ENCODE measurements at places on chromosomes 6 and 20. TPM values are rescaled to one million over a fixed set of nuclear protein-coding genes. Genes with fewer than 3 reads are reported as not detected.

The MAS1 gene
- total RNA-seq: not detected

The STXBP5 gene
- 13.6 TPM for total RNA-seq

The MOG gene
- not detected for total RNA-seq

The MATN4 gene
- 0.19 TPM for total RNA-seq

The PIGT gene
- 90.9 TPM for total RNA-seq

DNA sequence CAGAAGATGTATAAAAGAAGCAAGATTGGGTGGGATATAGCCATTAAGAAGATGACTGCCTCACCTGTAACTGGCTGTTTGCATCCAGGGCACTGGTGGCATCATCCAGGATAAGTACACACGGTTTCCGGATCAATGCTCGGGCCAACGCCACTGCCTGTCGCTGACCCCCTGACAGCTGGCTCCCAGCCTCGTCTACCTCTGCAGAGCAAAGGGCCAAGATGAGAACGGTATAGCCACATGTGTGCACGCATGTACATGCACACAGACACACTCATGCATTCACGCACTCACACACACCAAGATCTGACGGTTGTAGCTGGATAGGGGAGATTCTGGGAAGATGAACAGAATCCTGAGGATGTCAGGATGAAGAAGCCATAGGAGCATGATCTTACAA is 3.2 kb upstream of the PSMB8 start:
- no peak overlapping the region for H3K27ac ChIP-seq
- peaks cover 15% of the 10 kb centered on the region for H3K4me1 ChIP-seq
- peaks cover 32% of the 10 kb centered on the region for H3K36me3 ChIP-seq
- H3K4me3 ChIP-seq: no peak overlapping the region
- no peak for DNase-seq

DNA sequence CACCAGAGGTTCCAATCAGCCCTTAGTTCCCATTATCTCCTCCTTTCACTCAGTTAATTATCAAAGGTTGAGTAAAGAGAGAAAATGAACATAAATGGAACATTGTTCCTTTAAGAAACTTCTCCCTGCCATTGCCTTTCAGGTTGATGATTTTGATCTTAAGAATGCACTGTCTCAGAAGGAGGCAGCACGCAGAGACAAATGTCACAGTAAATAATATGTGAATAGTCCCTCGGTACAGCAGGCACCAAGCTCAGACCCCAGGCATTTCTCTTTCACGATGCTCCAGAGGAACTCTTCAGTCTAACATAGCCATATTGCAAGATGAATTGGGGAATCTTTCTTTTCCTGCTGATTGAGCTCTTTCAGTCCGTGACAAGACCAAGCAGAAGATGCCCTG is 435.3 kb upstream of the SPTLC3 start:
- no peak for DNase-seq
- H3K27me3 ChIP-seq: no peaks in the 10 kb centered on the region
- no peak overlapping the region for H3K27ac ChIP-seq
- no peaks in the 10 kb centered on the region for H3K36me3 ChIP-seq
- H3K4me3 ChIP-seq: no peak overlapping the region

DNA sequence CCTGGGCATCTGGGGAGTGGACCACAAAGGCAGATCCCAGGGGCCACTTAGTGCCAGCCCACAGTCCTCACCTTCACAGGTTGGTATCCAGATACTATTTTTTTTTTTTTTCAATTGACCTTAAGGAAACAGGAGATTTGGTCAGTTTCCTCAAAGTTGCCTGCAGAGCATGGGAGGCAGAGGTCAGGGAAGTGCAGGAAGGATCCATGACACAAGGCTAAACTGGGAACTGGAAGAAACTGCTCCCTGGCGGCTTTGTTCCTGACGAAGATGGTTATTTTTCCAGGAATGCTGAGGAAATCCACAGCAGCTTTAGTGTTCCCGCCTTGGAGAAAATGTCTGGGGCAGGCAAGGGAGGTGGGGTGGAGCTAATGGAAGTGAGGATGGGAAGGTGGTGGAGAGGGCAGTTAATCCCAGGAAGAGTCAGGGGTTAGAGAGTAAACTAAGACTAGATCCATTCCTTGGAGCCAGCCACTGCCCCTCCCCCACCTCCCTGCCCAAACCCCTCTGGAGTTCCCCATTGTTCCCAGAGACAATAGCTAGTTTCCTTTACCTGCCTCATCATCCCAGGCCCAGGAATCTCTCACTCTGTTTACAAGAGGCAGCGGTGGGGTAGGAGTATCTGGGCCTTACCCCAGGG is 14.3 kb upstream of the MYMX start:
- no peaks in the 10 kb centered on the region for H3K36me3 ChIP-seq
- no peaks in the 10 kb centered on the region for H3K4me1 ChIP-seq
- H3K27ac ChIP-seq: peak overlapping the region; percentile 43
- H3K4me3 ChIP-seq: no peak overlapping the region

GRCh38 chr6:124793398-124793797 is 168.8 kb upstream of the RNF217 start:
- no peaks in the 10 kb centered on the region for H3K36me3 ChIP-seq
- no peak overlapping the region for H3K27ac ChIP-seq
- H3K4me3 ChIP-seq: no peak overlapping the region
- H3K27me3 ChIP-seq: no peaks in the 10 kb centered on the region
- no peaks in the 10 kb centered on the region for H3K4me1 ChIP-seq

DNA sequence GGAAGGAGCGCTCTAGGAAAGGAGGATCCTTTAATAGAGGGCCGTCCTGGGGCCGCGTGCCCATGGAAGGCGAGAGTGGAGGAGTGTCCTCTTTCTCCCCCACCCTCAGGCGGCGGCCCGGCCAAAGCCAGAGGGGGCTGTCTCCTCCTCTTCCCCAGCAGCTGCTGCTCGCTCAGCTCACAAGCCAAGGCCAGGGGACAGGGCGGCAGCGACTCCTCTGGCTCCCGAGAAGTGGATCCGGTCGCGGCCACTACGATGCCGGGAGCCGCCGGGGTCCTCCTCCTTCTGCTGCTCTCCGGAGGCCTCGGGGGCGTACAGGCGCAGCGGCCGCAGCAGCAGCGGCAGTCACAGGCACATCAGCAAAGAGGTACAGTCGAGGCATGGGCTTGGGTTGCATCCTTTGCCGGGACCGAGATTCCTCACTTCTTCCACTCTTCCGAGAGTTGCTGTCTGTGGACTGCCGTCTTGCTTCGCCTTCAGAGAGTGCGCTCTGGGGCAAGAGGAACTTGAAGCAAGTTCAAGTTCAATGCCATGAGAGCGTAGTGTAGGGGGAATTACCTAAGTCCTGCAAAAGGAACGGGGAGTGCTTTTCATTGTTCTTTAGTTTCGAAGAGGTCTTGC is at the start of gene LAMA2:
Gene LAMA2, plus strand, starts transcription at position 148 of the 621 bp plus-strand sequence. Its CDS starts 108 bp downstream, at position 256.
- no peaks in the 10 kb centered on the region for H3K4me1 ChIP-seq
- H3K4me3 ChIP-seq: peak within 1 kb of the TSS; percentile 59
- peak; percentile 85 for DNase-seq
- no peaks in the 10 kb centered on the region for H3K36me3 ChIP-seq
- no peak within 1 kb of the TSS for H3K27ac ChIP-seq

DNA sequence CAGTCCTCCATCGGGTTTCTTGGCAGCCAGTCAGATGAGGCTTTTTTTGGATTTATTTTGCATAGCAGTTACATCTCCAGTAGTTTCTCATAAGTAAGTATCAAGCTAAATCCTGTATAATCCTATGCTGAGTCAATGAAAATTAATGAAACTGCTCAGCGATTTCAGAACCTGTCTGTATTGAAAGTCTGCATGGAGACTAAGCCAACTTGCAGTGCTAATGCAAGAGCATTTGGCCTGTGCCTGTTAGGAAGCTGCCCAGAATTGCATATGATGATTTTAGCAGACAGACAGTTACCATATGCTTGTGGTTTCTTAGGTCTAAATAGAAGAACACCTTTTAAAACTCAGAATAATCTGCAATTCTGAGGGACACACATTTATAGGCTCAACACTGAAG is 25.2 kb upstream of the LRRN4 start:
- no peak overlapping the region for H3K27ac ChIP-seq
- H3K36me3 ChIP-seq: no peaks in the 10 kb centered on the region
- no peak for DNase-seq
- H3K4me1 ChIP-seq: no peaks in the 10 kb centered on the region
- no peaks in the 10 kb centered on the region for H3K27me3 ChIP-seq

GRCh38 chr6:138605958-138606357 is 106.7 kb upstream of the NHSL1 start:
- no peaks in the 10 kb centered on the region for H3K4me1 ChIP-seq
- H3K4me3 ChIP-seq: no peak overlapping the region
- no peaks in the 10 kb centered on the region for H3K27me3 ChIP-seq
- no peaks in the 10 kb centered on the region for H3K36me3 ChIP-seq
- no peak overlapping the region for H3K27ac ChIP-seq

GRCh38 chr20:10022625-10023024 is 12.2 kb upstream of the ANKEF1 start:
- no peaks in the 10 kb centered on the region for H3K36me3 ChIP-seq
- H3K27ac ChIP-seq: no peak overlapping the region
- no peak for DNase-seq
- no peaks in the 10 kb centered on the region for H3K27me3 ChIP-seq

DNA sequence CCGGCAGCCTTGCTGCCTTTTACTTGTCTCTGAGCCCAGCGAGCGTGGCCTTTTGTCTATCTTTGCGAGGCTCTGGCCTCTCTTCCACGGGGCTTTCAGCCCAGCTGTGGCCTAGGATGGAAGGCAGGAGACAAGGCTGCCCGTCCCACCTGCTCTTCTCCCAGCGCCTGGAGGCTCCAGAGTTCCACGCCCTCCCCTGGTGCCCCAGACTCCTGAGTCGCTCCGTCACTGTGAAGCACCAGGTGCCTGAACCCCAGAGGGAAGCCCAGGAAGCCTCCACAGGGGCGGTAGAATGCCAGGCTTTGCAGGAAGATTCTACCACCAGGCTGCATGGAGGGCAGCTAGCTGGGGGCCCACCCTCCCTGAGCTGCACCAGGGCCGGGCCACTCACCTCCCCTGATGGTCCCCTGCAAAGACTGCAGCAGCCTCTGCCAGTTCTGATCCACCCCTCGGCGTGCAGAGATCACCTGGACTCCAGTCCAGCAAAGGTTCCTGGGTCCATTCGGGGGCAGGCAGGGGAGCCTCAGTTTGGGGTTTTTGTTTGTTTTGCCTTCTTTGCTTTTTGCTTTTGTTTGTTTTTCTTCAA is 384.6 kb downstream of the CDH4 start:
- DNase-seq: no peak
- H3K27ac ChIP-seq: no peak overlapping the region
- H3K27me3 ChIP-seq: no peaks in the 10 kb centered on the region
- H3K4me1 ChIP-seq: no peaks in the 10 kb centered on the region
- no peaks in the 10 kb centered on the region for H3K36me3 ChIP-seq
- no peak overlapping the region for H3K4me3 ChIP-seq

DNA sequence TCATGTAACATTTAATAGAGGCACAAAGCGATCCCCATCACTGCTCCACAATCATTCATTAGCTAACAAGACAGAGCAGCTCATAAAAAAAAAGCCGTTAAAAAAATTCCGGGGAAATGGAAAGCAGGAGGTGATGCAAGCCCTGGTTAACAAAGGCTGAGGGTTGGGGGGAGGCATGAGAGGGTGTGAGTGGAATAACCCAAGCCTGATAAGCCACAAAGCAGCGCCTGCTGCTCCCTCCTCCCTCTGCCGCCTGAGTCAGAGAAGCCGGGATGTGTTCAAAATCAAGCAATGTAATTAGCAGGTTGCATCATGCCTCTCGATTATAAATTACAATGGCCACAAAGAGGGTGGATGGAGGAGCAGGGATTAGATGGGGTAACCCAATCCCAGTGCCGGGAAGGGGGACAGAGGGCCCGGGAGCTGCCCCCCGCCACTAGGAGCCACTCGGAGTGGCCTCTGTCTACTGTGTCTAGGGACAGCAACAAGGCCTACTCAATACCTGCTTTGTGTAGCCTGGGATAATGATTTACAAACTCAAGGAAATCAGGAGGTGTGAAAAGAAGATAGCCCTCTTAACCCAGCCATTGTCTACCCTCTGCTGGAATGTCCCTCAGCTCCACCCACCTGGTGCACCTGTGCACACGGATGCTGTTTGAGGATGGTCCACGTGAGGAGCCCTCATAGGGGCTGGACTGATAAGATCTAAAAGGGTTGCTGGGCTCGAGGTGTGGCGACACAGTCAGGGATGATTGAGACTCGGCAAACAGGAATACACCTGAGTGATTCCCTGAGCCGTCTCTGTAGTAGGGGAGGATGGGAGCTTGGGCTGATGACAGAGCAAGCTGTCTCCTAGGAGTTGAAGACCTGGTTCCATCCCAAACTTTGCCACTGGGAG is 156.9 kb downstream of the VEGFA start:
- no peaks in the 10 kb centered on the region for H3K4me1 ChIP-seq
- H3K4me3 ChIP-seq: no peak overlapping the region
- DNase-seq: no peak
- H3K27ac ChIP-seq: no peak overlapping the region
- H3K27me3 ChIP-seq: no peaks in the 10 kb centered on the region

- H3K27me3 ChIP-seq: no peaks in the 10 kb centered on the region
- no peaks in the 10 kb centered on the region for H3K36me3 ChIP-seq
- no peak overlapping the region for H3K4me3 ChIP-seq
- no peak overlapping the region for H3K27ac ChIP-seq
- DNase-seq: no peak
Observed at GRCh38 chr6:18078866-18079265, 43.6 kb downstream of the NHLRC1 start.

GRCh38 chr6:42251911-42252637 is 34.4 kb upstream of the MRPS10 start:
- H3K4me1 ChIP-seq: peaks cover 18% of the 10 kb centered on the region
- H3K4me3 ChIP-seq: no peak overlapping the region
- no peak overlapping the region for H3K27ac ChIP-seq
- H3K36me3 ChIP-seq: peaks cover 2% of the 10 kb centered on the region
- H3K27me3 ChIP-seq: no peaks in the 10 kb centered on the region

- no peaks in the 10 kb centered on the region for H3K36me3 ChIP-seq
- DNase-seq: no peak
- H3K27ac ChIP-seq: no peak overlapping the region
- H3K4me3 ChIP-seq: no peak overlapping the region
- H3K4me1 ChIP-seq: no peaks in the 10 kb centered on the region
Observed at GRCh38 chr6:157479464-157480303, 98.7 kb downstream of the ZDHHC14 start.

GRCh38 chr6:127812985-127813698 is 87.7 kb downstream of the THEMIS start:
- no peaks in the 10 kb centered on the region for H3K4me1 ChIP-seq
- H3K4me3 ChIP-seq: no peak overlapping the region
- no peak for DNase-seq
- no peaks in the 10 kb centered on the region for H3K27me3 ChIP-seq
- no peak overlapping the region for H3K27ac ChIP-seq
